ENCODE measurements at places on chromosomes 12 and 14.

DNA sequence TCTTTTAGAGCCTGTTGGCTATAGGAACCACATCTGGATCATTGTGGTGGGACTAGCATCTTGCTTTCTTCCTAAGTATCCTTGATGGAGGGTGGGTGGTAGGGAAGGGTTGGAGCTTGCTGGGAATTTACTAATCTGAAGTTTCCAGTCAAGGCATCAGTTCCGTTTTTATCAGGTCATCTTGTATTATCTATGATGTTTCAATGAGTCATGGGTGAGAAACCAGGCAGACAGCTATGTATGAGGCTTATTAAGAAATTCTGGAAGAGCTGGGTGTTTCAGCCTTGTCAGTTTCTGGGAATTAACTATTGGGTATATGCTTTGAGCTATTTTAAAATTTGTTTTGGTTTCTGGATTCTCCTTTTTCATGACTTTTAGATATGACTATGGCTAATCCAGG, 11.3 kb downstream of the TSFM start:
- DNase-seq = no peak

- no peak for DNase-seq
Observed at GRCh38 chr14:31207287-31207754, 272 bp downstream of the HECTD1 start.

- no peak for DNase-seq
Observed at GRCh38 chr14:24100197-24100981, 6.3 kb downstream of the PCK2 start.

DNA sequence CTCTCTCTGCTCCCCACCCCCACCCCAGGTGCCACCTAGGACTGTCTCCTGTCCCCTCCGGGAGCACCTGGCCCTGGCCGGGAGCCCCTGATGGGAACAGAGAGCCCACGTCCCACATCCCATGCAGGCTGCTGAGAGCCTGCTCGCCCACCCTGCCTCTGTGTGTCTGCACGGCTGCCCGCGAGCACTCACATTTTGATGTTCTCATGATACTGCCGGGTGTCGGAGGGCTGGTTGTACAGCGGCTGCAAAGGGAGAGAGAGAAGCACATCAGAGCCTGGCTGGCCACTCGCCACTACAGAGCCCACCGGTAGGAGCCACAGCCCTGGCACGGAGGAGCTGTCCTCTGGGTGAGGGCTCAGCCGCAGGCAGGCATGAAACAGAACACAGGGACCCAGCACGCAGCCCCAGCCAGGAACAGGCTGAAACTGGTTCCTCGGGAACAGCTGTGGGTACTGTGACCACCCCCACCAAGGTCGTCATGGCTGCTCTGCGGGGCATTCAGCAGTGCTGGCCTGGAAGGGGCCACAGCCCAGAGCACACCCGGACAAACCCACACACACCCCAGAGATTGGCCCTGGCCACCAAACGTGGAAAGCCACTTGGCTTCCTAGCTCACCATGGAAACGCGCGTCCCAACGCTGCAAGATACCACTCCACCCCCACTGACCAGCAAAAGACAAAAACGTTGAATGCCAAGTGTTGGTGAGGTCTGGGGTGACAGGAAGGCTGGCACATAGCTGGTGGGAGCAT, 117.6 kb downstream of the NCOR2 start:
- no peak for DNase-seq

DNA sequence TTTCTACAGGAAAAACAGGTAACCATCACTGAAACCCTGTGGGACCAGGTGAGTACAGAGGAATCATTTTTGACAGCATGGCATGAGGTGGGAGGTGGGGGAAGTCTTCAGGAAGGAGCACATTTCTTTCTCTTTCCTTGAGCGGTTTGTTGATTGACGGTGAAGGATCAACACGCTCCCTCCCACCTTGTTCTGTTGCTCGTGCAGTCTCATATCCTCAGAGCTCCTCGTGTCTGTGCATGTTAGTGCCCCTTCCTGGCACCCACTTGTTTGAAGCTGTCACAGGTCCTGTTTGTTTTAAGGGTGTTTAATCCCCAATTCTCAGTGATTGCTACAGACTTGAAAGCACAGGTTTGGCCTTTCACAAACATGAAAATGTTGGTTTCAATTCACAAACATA, 4.4 kb downstream of the C12orf54 start:
- peak; percentile 74 for DNase-seq

- DNase-seq = no peak
Observed at GRCh38 chr12:118908811-118909210, 72.5 kb upstream of the SRRM4 start.
